NCI-H1092 (cell line): ENCODE measurements at places on chromosomes 6 and 20.

- DNase-seq: no peak
Measured at GRCh38 chr6:29651413-29652197, 5.3 kb upstream of the MOG start.

DNA sequence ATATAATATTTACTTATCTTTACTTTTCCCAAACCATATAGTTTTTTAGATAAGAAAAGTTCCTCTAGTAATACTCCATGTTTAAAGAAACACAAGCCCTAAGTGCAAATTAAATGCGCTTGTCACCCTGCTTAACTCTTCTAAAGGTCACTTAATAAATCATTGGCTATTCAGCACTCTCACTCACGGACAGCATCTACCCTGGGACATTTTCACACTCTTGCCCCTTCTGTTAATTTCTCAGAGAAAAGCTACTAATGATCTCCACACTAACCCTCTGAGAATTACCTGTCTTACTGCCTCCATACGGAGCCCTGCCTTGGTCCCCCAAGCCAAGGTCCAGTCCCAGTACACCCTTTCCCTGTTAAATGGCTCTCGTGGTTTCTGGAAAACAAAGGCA, 102.2 kb downstream of the NRN1 start:
- DNase-seq: no peak

GRCh38 chr20:3296261-3297078, 57.5 kb upstream of the SLC4A11 start:
- no peak for DNase-seq

GRCh38 chr20:61279621-61280150, 27.6 kb downstream of the CDH4 start:
- DNase-seq: no peak
